ENCODE measurements at places on chromosomes 11 and 22. TPM values are rescaled to one million over a fixed set of nuclear protein-coding genes. Genes with fewer than 3 reads are reported as not detected.

MAPK8IP2 gene
- 0.16 TPM for total RNA-seq

DNA sequence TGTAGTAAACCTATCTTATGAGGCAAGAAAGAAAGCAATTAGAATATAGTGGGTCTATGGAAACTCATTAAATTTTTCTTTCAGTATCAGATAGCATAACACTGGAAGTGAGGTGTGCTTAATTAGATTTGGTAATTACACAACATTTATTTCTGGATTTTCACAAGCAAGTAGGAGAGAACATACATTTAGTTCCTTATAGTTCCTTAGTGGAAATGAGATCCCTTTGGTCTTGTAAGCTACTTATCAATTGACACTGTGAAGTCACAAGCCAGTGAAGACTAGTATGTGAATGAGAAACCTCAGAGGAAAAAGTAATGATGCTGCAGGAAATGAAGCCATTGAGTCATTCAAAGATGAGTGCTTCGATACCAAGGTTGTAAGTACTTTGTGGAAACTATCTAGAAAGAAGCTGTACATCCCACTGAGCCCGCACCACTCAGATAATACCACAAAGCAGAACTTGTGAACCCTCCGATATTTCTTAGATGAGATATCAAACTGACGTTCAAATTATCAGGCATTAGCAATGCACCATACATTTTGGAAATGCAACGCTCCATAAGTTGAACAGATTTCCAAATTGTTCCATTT is 53.5 kb downstream of the ENTHD1 start:
- peak; percentile 38 for DNase-seq

KRTAP5-7 gene
- not detected for total RNA-seq

VPREB1 gene
- not detected for total RNA-seq

ZP1 gene
- total RNA-seq, result not detected

DNA sequence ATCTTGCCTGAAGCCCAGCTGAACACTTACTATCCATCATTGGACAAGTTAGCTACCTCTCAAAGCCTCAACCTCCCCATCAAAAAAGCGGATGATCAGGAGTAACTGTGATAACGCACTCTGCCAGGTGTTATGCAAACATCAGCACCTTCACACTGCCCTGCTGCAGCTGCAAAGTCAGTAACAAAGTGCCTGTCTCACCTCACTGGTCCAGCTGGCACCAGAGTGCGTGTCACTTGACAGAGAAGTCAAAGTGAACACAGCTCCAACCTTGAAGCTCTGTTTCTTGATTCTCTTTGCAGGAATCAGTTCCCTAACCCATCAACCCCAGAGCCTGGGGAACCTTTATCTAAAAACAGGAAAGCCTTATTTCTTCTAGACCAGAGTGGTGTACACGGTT is 413.6 kb downstream of the CTTN start:
- no peak for DNase-seq

- no peak for DNase-seq
Measured at GRCh38 chr11:130608287-130608686, 159.8 kb downstream of the ADAMTS15 start.

- no peak for DNase-seq
Measured at GRCh38 chr11:35206616-35207015, 67.6 kb downstream of the CD44 start.

DNA sequence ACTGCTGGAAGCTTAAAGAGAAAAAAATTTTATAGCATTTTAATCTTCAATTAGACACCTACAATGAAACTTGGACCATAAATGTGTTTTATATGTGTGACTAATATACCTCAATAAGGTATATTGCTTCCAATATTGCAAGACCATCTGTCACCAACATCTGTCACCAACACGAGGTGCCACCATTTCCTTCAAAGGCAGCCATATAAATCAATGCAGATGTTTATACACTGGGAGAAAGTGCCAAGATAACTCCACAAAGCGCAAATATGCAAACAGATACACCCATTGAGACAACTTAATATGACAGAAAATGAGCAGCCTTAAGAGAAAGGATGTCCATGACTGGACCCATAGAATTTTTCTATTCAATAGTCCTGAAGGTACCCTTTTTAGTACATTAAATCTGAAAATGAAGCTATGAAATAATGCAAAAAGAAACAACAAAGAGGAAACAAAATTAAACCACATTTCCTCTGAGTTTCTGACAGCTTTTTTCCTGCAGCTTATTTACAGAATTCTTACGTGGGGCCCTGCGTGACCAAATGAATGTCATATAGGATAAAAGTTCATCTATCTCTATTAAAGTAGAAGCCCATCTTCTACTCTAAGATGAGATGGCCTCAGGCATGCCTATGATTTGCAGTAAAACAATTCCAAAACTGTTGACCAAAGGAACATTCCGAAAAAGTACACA is 12.5 kb downstream of the MPZL3 start:
- DNase-seq, result no peak

TMEM126B gene
- total RNA-seq, result 68.5 TPM

DNA sequence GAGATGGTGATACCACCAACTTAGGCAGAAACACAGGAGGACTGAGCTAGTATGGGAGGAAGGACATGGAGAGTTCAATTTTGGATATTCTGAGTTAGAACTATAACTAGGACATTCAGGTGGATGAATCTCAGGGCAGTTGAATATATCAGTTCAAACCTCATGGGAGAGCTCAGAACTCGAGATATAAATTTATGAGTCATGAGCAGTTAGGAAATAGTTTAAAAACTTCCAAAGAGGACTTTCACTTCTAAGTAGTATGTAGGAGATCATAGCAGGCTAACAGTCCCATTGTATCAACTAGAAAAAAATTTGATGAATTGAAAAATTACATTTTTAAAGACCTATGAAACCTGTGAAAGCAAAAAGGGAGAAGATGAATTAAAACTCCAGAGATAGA is 436.2 kb upstream of the LARGE1 start:
- DNase-seq, result no peak

DNA sequence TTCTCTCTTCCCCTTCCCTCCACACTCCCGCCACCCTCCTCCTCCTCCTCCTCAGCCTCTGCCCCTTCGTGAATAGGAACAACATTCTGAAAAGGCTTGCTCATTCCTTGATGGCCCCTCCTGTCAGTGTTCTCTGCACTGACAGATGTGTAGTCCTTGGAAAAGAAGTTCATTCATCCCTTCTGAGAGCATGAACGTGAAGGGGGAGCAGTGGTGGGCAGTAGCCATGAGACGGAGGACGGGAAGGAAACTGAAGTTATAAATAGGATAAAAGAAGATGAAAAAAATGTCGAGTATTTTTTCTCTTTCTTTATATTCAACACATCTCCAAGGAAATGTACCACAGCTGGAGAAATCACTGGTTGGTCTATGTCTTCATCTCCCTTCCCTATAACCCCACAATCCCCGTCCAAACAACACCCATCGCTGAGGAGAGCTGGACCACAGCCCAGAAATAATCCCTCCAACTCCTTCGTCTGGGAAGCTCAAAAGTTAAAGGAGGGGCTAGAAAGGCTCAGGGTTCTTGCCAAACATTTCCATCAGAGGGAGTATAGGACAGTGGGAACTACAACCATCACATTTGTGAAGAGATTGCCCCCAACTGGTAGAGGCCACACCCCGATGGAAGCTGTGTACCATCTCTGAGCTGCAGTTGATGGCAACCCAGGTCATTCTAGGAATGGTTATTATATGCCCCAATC is 33.5 kb downstream of the ETS1 start:
- no peak for DNase-seq

- DNase-seq, result no peak
Measured at GRCh38 chr22:50157709-50158375, 12.7 kb upstream of the PANX2 start.

- DNase-seq, result no peak
Measured at GRCh38 chr22:27223317-27224177, 566.2 kb downstream of the MIAT start.

DNA sequence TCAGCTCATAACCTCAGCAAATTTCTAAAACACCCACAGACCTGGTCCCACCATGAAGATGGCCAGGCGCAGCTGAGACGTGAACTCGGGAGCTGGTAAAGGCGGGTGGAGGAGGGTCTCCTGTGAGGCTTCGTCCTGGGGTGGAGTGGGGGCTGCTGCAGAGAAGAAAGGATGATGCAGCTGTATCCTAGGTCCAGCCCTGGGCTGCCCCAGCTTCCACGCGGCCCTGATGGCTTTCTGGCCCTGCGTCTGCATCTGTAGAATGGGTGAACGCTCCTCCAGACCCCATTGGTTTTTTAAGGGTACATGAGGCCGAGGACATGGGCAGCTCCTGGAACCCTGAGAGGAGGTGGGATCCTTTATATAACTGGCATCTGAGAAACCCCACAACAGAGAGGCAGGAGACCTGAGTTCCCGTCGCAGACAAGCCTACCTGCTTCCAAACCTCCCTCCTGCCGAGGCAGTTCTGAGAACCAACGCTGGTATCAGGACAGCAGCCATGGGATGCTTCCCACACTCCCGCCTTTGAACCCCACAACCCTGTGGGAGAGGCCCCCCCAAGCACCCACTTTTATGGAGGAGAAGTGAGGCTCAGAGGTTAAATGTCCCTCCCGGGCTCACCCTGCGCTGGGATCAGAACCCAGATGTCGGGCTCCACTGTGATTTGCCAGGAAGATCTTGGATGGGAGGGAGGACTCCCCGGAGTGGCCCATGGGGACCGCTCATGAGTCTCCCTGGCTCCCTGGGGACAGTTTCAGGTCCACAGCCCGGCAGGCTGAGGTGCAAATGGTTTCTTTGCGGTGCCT is 55.2 kb upstream of the FGF3 start:
- no peak for DNase-seq

GRCh38 chr11:38169286-38169685 is 1571.2 kb upstream of the RAG2 start:
- DNase-seq, result no peak

PNPLA3 gene
- 0.39 TPM for total RNA-seq

DGCR6 gene
- 2.1 TPM for total RNA-seq

DNA sequence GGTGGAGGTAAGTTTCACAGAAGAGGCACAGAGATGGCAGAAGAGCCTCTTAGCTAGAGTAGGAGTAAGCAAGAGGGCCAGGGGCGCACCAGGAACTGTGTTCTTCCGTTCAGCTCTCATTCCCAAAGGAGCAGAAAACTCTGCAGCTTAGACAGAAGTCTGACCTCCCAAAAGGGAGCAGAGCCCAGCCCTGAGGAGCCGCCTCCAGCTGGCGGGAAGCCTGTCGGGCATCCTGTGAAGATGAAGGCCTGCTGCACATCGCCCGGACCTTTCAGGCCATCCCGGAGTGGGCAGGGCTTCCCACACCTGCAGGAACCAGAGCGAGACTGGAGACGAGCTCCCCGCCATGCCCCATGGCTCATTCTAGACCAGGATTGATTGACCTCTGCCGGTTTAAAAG is 1102.8 kb downstream of the BRD1 start:
- DNase-seq, result no peak

- DNase-seq, result peak; percentile 42
Measured at GRCh38 chr22:39306456-39307361, 12.7 kb downstream of the RPL3 start.

GRCh38 chr11:74739546-74740270 is 8.5 kb upstream of the CHRDL2 start:
- DNase-seq, result peak; percentile 40

GLB1L2 gene
- 9.1 TPM for total RNA-seq

GRCh38 chr11:35061516-35062440 is 77.2 kb upstream of the CD44 start:
- DNase-seq, result no peak

POLDIP3 gene
- total RNA-seq, result 72.0 TPM

GRCh38 chr11:116813170-116813569 is 9.9 kb downstream of the APOA4 start:
- no peak for DNase-seq

DNA sequence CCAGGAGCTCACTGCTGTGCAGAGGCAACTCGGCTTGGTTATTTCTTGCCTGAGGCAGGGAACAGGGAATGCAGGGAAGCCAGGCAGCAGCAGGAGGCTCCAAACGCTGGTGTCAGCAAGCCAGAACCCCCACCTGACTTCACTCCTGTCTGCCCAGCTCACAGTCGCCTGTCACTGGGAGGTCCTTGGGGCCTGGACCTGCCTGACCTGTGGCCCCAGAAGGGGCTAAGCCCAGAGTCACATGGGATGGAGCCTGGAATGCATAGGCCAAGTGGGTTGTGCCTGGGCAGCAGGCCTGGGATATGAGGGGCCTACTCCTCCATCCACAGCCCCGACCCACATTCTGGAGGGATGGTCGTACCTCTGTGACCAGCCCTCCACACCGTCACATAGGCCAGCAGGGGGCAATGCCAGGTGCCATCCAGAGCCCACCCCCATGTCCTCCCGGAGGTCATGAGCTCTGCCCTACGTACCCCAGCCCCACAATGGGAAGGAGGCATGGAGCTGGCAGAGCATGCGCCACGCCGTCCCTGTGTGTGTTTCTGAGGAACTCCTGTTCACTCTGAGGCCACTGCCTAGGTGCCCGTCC is 5.2 kb downstream of the RASSF7 start:
- no peak for DNase-seq

- no peak for DNase-seq
Measured at GRCh38 chr11:17845431-17845881, 110.9 kb downstream of the KCNC1 start.

ZFP91 gene
- total RNA-seq, result 54.9 TPM

A4GALT gene
- total RNA-seq, result not detected

DNA sequence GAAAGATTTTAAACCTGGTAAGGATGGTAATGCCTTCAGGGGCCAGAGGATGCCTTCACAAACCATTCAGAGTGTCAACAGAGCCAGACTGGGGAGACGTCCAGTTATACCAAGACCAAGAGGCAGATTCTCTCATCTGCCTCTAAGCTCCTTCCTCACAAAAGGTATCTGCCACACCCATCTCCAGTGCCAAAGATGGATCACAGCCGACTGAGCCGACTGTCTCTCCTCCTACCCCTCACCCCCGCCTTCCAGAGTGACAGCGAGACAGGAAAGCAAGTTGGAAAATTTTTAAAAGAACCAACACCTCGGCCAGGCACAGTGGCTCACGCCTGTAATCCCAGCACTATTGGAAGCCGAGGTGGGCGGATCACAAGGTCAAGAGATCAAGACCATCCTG is 79.1 kb upstream of the AKIP1 start:
- DNase-seq, result no peak

DNA sequence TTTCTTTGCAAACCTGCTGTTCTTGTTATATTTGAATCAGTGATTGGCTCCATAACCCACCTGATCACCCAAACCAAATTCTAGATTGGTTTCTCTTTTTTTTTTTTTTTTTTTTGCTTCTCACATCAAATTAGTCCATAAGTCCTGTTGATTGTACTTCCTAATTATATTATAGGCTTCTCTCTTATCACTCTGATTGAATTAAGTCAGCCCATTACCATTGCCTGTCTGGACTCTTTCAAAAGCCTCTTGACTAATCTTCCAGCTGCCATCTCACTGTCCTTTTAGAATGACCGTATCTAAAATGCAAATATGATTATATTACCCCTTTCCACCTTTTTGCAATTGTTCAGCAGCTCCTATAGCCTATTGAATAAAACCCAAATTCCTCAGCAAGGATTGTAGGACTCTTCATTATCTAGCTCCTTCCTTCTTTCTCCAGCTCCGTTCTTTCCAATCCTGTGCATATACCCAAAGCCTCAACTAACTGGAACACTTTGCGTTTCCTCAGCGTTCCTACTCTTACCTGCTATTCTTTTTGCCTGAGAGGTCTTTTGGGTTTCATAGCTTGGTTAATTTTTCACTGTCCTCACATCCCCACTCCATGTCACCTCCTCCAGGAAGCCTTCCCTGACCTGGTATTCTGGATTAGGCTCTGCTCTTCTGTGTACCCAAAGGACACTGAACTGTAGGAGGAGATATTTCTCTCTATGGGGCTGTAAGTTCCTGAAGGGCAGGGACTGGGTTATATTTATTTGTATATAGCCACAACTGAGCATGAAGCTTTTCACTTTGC is 423.3 kb downstream of the TMEM135 start:
- no peak for DNase-seq

- no peak for DNase-seq
Measured at GRCh38 chr11:86013713-86014112, 55.2 kb downstream of the PICALM start.

All from activated naive CD8-positive, alpha-beta T cell treated with anti-CD3 and anti-CD28 coated beads for 36 hours (primary cell).